ENCODE measurements at places on chromosomes 3 and 15. TPM values are rescaled to one million over a fixed set of nuclear protein-coding genes. Genes with fewer than 3 reads are reported as not detected.

DNA sequence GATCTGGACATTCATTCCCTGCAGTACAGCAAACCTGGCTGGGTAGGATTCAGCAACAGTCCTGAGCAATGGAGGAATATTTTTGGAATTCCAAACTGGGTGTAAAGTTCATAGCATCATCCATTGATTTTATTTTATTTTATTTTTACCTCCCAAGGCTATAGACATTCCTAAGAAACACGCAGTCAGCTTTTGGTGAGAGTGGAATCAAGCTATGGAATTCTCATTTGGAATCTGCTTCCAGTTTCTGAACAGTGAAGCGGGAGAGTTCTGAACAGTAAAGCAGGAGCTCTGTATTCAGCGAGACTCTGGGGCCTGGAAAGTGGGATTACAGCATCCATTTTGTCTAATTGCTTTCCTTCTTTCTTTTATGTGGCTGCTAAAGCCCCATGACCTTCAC lies 1.4 kb upstream of the PDZRN3 start:
- DNase-seq, result no peak

- no peak for DNase-seq
Observed at GRCh38 chr3:185977679-185978040, 39.8 kb upstream of the TRA2B start.

- no peak for DNase-seq
Observed at GRCh38 chr3:42425736-42426407, 15.5 kb upstream of the LYZL4 start.

- no peak for DNase-seq
Observed at GRCh38 chr3:116051040-116051439, 394.2 kb downstream of the LSAMP start.

- DNase-seq, result no peak
Observed at GRCh38 chr3:56122911-56123310, 345.4 kb downstream of the ERC2 start.

GRCh38 chr3:76500746-76501275 lies 539.1 kb upstream of the ROBO2 start:
- no peak for DNase-seq

DNA sequence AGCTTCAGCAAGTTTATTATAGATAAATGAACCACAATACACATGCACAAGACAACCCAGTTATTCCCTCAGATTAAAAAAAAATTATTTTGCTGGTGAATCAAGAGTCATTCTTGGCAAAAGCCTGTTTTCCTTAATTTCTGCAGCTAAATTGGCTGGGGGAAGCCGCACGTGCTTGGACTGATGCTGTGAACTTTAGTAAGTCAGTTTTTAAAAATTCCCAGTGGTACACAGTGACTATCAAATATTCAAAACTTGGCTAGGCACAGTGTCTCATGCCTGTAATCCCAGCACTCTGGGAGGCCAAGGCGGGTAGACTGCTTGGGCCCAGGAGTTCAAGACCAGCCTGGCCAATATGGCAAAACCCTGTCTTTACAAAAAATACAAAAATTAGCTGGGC lies 23.9 kb downstream of the EHD4 start:
- no peak for DNase-seq

GRCh38 chr3:63642488-63642887 lies 10.0 kb upstream of the SNTN start:
- no peak for DNase-seq

DNA sequence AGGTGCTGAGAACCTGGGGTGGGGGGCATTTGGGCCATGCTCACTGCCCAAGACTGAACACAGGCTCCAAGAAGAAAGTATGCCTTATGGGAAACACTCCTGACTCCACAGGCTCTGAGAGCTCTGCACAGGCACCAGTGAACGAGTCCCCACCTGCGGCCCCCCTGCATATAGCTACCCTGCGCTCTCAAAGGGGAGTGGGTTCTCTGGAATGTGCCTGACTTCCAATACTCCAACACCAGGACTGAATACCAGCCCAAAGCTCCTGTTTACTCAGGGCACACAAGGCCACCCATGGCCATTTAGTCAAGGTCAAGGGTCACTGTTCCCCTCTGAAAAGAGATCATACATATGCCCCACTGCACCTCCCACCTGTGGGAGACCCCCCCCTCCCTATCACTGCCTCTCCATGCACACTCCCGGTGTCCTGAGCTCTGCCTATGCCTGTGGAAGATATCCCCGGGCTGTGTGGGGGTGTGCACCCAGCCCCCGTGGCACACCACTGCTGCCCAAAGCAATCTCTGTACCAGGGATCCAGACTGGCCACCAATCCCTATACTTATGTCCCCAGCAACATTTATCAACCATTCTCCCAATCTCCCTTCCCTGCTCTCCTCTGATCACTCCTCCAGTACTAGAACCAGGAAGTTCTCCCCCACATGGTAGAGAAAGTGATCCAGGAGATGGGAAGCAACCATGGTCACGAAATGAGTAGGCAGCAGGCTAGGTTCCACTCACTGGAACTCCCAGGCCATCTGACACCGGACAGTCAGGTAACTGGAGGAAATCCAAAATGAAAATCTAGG lies 1.5 kb upstream of the PLXNB1 start:
- DNase-seq, result no peak

Gene LYZL4
- not detected for total RNA-seq

Gene ALDH1A3
- 1.9 TPM for total RNA-seq

All from NCI-H460 (cell line).